ENCODE measurements at places on chromosomes 12 and 14.

GRCh38 chr12:103840462-103840875 lies 565 bp downstream of the NT5DC3 start:
- DNase-seq: no peak

GRCh38 chr14:22837114-22837749 lies 847 bp downstream of the MMP14 start:
- DNase-seq: no peak

DNA sequence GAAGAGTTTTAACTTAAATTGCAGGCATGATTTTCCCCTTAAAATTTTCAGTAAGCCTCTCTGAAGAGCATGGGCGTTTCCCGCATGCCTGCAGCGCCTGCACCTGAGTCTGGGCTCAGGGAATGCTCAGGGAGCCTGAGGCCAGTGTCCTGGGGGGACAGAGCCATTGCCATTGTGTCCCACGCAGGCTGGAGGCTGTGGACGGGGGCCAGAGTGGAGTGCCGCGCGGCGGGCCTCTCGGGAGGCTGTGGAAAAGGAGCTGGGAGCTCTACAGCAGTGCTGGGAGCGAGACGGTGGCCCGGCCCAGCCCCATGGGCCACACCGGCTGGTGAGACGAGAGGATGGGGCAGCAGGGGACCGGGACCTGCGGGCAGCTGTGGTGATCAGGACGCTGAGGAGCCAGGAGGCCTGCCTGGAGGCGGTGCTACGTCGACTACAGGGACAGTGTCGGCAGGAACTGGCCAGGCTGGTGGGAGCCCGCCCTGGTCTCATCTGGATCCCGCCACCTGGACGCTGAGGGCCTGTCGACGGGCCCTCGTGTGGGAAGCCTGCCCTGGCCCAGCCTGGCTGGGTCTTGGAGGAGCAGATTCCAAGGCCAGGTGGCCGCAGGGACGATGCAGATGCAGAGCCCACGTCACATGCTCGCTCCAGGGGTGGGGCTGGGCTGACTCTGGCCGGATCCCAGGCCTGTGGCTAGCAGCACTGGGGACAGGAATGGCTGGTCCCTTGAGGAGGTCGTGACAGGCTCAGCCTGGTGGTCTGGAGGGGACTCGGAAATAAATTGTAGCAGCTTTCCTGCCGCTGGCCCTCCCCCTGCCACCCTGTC lies 7.6 kb downstream of the TEDC1 start:
- DNase-seq: no peak

DNA sequence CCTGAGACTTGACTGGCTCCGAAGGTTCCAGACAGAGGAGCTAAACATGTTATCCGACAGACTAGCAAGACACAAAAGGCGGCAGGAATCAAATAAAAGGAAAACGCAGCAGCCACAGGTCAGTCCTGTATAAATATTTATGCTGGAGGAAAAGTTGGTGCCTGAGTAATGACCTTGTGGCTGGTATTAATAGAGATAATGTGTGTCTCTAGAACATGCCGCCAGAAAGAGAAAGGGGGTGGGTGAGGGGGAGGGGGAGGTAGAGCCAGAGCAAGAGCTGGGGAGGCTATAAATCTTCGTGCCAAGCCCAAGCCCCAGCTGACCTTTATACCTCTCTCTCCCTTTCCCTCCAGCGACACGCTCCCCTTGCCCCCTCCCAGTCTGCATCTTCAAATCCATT lies 590.4 kb downstream of the MED13L start:
- DNase-seq: no peak

- no peak for DNase-seq
Observed at GRCh38 chr12:69471076-69471430, 865 bp downstream of the FRS2 start.

DNA sequence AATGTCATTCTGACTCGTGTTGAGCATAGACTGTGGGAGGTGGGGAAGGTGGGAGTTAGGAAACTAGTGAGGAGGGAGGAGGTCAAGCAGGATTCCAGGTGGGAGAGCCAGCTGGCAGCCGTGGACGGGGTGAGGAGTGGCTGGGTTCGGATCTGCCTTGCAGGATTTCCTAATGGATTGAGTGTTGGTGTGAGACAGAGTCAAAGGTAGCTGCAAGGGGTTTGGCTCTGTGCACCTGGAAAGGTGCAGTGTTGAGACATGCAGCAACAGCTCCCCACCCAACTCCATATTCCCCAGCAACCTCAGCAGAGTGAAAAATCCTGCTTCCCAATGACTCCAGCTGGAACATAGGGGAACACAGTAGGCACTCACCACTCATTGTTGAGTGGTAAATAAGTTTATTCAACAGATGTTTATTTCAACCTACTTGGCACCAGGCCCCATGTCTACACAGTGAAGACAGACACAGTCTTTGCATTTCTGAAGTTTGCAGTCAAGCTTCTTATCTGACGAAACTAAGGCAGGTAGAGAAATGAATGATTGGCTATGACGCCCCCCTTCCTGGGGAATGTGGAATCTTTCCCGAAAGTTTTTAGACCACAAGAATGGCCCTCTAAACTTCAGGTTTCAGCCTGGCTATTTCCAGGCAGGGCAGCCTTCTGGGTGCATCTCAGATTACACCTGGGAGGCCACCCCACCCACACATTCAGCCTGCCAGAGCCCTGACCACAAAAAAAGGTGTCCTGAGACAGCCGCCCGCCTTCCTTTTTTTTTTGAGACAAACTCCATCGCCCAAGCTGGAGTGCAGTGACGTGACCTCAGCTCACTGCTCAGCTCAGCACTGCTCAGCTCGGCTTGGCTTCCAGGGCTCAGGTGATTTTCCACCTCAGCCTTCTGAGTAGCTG lies 37.9 kb upstream of the PLEKHG6 start:
- DNase-seq: peak; percentile 35

DNA sequence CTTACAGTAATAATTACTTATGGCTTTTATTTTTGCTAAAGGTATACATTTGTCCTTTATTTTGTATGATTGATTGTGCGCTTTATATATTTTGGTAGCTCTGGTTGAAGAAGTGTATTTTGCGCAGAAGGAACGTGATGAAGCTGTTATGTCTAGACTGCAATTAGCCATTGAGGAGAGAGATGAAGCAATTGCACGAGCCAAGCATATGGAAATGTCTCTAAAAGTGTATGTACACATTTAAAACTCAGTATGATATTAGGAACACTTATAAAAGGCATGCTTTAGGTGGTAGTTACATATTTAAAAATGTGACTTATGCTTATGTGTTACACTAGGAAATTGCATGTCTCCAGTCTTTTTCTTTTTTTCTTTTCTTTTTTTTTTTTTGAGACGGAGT lies 87.5 kb downstream of the MIPOL1 start:
- DNase-seq: no peak

DNA sequence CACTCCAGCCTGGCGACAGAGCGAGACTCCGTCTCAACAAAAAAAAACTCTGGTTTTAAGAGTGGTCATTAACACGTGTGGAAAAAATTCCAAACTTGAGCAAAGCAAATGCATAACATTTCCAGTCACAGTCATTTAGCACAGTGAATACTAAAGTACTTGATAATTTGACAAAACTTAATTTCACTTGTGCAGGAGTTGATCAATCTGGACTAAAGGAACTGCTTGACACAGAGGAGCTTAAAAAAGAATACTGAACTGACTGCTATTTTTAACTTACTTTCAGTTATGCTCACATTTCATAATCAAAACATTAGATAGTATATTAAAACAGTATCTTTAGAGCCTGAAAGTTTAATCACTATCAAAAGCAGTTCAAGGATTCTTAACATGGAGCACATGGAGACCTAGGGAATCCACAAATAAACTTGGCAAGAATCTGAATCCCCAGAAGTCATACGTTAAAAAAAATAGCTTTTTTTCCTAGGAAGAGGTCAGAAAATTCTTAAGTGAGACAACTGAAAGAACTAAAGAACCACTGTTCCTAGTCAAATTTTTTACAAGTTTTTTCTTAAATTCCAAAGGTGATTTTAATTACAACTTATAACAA lies 7.4 kb downstream of the UBE2N start:
- DNase-seq: no peak

All from NCI-H1417 (cell line).